ENCODE measurements at places on chromosomes 5 and 9.

- no peak for DNase-seq
These were observed 344.1 kb downstream of the BNC2 start for GRCh38 chr9:16526380-16526779.

DNA sequence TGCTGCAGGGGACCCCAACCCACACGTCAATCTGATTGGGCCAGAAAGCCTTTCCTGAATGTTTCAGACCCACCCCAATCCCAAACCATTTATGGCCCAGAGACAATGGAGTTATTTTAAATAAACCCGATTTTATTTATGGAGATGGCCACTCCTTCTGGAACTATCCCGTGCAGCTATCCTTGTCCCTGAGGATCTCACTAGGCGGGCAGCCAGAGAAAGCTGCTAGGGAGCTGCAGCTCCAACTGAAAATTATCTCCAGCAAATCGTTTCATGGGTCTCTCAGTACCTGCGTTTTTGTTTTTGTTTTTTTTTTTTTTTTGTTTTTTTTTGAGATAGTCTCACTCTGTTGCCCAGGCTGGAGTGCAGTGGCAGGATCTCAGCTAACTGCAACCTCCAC is 23.0 kb downstream of the C1QTNF2 start:
- DNase-seq = no peak

DNA sequence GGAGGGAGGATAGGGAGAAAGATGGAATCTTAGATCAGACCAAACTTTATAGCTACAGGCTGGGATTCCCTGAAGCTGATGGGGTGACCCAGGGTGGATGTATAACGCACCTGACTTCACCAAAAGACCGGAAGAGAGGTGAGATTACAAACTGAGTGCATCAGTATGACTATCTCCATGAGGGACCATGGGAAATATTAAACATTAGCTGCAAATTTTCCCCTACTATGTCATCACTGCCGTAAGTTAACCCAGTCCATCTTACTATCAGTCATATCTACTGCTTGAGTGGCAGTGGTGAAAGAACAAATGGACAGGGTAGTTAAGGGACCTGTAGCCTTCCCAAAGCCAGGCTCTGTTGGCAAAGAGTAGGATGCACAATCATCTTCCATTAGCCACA is 368.3 kb downstream of the EFNA5 start:
- DNase-seq = no peak

DNA sequence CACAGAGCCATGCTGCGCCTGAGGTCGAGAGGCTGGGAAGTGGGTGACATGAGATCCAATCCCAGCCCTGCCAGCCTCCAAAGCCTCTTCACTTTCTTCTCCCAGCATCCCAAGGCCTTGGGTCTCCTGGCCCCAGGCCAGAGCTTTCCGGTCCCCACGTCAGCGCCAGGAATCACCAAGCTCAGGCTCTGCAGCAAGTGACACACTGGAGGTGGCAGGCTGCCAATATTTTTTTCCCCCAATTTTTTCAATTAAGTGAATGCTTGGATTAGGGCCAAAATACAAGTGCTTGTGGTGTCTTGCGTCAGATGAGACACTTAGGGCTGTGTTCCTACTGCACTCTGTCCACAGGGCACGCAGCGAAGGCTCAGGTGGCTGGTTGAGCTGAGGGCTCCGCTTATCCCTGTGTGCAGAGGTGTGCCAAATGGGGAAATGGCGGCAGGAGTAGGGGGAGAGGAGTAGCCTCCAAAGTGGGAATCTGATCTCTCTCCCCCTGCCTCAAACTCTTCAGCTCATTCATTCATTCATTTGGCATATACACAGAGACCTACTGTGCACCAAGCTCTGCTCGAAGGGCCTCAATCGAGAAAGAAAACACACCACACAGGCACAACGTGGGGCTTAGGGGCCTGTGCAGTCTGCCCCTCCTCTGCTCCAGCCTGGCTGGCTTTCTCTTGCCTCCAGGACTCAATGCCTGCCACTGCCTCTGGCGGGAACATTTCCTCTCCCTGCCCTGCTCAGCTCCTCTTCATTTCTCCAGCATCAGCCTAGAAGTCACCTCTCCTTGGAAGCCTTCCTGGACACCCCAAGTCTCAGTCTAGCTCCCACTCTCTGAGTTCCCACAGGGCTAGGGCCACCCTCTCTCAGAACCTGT is 16.6 kb downstream of the SH3PXD2B start:
- DNase-seq = peak; percentile 37

- DNase-seq = peak; percentile 20
These were observed 176.0 kb downstream of the ATP10B start for GRCh38 chr5:160675988-160676387.

DNA sequence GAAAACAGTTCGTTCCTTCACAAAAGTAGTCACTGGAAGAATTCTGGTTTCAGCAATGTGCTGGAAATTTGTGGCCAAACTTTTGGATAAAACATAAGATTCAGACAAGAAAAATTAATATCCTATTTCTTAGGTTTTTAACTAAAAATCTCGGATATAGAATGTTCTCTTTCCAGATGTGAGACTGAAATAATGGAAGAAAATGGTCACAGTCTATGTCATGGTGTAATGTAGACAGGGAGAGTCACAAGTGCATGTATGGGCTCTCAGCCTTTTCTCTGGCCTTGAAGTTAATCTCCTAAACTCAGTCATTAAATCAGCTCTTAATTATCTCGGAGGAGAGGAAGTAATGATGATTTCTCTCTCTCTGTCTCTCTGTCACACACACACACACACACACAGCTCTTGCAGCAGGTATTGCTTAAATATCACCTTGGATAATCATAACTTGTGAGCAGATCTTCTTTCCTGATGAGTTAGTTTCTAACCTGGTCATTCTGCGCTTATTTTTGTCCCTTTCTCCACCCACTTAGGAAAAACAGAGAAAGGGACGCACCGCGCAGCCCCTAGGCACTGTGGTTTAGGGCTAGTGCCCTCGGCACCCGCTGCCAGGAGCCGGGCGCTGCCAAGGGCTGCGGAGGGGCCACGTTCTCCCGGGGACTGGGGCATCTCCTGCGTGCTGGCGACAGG is 672 bp upstream of the ITGA2 start:
- no peak for DNase-seq

DNA sequence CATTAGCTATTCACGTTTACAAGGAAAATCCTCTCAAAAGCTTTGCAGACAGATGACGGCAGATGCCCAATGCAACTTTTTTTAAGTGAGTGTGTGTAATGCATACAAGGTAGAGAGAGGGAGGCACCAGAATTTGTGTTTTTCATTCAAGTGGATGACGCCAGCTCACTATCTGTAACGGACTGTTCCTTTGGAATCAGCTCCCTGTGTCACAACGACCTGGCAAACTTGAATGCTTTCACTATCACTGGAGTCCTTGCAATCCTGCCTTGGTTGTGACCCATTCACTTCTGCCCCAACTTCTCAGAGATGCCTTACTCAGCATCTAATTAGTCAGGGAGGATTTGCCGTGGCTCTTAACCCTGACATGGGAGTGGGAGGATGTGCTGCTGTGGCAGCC is 148.5 kb downstream of the BNC2 start:
- no peak for DNase-seq

- DNase-seq = no peak
These were observed 207.8 kb downstream of the DRD1 start for GRCh38 chr5:175236176-175236575.

DNA sequence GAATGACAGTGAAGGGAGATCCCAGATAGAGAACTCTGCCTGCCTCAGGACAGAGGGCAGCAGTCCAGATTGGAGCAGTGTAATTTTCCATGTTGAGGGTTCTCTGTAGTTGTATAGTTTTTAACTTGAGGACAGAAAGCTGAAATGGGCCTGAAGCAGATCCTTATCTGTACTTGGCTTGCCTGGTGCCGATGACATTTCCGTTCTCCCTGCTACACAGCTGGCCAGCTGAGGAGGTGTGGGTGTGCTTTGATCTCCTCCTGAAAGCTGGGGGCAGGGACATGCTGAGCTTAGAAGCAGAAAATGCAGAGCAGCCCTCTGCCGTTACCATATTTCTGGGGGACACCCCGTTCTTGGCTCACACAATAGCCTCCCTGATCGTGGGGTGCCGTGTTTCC is 10.5 kb downstream of the GLRX start:
- DNase-seq = no peak

- DNase-seq = no peak
These were observed 186.5 kb downstream of the MAN2A1 start for GRCh38 chr5:109876030-109876725.

All from OCI-M1 (cell line).